ENCODE measurements at places on chromosomes 13 and 19.

- no peak for DNase-seq
Measured at GRCh38 chr13:70816853-70817252, 708.6 kb upstream of the KLHL1 start.

- no peak for DNase-seq
Measured at GRCh38 chr13:97492257-97492656, 58.3 kb downstream of the RAP2A start.

DNA sequence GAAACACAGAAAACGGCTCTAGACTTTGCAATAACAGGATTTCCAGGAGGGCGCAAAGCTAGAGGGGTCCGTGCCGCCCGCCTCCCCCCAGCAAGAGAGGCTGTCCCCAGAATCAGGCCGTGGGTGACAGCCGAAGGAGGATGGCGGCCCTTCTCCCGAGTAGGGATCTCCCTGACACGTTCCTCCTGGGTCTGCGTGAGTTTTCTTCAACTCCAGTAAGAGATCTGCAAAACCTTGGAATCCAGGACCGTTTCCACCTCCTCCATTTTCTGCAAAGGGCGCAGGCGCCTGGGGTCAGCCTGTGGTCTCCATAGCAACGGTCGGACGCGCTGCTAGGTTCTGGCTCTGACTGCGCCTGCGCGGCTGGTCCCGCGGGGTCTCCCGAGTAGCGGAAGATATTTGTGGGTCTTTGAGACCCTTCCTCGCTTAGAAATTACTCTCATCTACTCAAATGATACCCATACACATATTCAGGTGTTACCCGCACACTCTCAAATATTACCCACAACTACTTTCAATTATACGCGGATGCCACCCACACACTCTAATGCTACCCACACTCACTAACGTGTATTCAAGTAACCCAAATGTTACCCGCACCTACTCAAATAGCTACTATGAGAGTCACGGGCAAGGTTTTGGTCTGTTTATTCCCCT is 2.1 kb downstream of the PNMA8C start:
- DNase-seq = no peak

- no peak for DNase-seq
Measured at GRCh38 chr13:70363991-70364390, 255.7 kb upstream of the KLHL1 start.

DNA sequence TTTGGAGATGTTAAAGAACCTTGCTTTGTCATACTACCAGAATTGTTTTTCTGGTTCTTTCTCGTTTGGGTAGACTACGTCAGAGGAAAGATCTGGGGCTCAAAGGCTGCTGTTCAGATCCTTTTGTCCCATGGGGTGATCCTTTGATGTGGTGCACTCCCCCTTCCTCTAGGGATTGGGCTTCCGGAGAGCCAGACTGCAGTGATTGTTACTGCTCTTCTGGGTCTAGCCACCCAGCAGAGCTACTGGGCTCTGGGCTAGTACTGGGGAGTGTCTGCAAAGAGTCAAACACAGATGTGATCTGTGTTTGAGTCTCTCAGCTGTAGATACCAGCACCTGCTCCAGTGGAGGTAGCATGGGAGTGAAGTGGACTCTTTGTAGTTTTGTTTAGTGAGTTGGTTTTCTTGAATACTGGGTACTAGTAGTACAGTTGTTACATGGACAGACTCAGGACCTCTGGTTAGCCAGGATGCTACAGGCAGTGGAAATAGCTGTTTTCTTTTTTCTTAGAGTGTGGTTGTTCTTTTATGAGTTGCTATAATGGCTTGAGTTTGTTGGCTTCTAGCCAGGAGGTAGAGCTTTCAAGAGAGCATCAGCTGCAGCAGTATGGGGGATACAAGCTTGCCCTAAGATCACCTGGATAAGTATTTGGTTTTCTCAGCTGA is 34.4 kb downstream of the DNAJC15 start:
- no peak for DNase-seq

DNA sequence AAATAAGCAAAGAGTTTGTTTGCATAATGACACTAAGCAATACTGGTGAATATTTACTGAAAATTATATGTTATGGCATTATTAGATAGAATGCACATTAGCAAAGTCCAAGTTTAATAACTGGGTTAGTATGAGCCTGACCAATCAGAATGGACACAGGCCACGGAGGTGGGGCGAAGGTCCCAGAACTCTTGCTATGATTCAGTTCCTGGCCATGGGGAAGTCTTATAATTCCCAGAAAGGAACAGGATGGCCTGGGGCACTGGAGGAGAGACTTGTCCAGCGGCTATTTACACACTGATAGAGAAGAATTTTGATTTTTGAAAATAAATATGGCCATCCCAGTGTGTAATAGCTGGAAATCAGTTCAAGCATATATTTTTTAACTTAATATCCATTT is 372.0 kb downstream of the EFNB2 start:
- DNase-seq = no peak

GRCh38 chr19:51727349-51727880 is 3.6 kb upstream of the HAS1 start:
- DNase-seq = no peak

DNA sequence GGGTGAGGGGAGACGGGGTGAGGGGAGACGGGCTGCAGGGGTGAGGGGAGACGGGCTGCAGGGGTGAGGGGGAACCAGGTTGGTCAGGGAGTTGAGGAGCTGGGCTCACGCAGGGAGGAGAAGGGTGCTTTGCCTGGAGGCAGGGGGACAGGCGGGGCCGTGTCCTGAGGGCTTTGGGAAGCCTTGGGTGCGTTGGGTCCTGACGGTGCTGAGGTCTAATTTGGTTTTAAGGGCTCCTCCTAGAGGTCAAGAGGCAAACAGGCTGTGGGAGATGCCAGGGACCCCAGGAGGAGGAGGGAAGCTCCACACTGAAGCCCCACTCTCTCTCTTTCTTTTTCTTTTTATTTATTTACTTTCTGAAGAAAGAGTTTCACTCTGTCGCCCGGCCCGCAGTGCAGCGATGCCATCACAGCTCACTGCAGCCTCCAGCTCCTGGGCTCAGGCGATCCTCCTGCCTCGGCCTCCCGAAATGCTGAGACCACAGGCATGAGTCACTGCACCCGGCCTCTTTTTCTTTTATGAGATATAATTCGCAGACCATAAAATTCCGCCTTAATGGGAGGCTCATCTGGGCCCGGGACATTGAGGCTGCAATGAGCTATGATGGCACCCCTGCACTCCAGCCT is 9.3 kb upstream of the MISP start:
- DNase-seq = no peak

DNA sequence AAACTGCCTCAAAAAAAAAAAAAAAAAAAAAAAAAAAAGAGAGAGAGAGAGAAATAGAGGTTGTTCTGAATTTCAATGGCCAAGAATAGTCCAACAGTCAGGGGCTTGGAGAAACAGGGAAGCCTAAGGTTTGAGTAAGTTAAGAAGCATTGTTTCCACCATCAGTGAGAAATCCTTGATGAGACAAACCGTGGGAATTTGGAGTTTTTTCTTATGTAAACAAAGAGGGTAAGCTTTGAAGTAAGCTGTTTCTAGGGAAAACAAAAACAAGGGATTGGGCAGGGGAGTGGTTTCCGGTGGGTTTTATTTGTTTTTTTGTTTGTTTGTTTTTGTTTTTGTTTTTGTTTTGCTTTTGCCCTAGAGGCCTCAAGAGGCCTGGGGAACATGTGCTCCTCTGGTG is 11.2 kb upstream of the ERVV-1 start:
- DNase-seq = no peak

GRCh38 chr13:40433577-40433976 is 232.9 kb downstream of the FOXO1 start:
- no peak for DNase-seq

DNA sequence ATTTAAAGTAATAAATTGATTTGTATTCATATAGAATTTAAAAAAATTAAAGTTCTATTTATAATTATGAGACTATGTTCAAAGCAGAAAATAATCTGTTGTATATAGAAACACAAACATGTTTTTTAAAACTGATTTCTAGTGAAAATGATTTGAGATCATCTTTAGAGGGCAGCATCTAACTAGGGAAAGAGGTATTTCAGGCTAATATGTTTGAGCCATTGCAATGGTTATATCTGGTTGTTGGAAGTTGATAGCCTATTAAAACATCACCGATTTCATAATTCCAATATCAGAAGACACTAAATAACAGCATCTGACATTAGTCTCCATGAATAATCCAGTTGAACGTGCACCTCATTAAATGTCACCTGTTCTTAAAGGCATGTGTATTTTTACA is 79.8 kb upstream of the SLITRK6 start:
- no peak for DNase-seq

All from vagina (tissue), 2 donors.